ENCODE measurements at places on chromosomes 2 and 18.

DNA sequence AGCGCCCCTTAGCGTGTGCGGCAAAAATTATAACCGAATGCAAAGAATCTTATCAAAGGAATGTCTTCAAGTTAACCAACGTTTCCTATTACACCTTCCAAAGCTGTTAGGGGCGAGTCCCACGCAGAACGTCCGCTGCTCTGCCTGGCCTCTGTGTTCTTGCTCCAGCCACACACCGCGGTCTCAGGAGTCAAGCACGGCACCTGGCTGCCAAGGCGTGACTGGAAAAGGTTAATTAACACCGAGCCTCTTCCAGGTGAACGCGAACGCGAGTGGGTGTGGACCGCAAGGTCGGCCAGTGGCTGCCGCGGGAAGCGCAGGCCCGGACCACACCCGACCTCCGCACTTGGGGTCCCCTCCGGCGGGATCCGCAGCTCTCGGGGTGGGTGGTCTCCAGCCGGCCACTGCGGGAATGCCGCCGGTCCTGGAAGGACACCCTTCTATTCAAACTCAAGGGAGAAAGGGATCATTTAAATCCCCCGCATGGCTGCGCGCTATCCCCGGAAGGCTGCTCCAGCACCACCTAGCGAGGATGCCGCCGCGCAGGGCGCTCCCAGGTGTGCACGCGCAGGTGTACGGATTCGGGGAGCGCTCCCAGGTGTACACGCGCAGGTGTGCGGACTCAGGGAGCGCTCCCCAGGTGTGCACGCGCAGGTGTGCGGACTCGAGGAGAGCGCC is 830 bp downstream of the CYB5A start:
- DNase-seq: no peak

DNA sequence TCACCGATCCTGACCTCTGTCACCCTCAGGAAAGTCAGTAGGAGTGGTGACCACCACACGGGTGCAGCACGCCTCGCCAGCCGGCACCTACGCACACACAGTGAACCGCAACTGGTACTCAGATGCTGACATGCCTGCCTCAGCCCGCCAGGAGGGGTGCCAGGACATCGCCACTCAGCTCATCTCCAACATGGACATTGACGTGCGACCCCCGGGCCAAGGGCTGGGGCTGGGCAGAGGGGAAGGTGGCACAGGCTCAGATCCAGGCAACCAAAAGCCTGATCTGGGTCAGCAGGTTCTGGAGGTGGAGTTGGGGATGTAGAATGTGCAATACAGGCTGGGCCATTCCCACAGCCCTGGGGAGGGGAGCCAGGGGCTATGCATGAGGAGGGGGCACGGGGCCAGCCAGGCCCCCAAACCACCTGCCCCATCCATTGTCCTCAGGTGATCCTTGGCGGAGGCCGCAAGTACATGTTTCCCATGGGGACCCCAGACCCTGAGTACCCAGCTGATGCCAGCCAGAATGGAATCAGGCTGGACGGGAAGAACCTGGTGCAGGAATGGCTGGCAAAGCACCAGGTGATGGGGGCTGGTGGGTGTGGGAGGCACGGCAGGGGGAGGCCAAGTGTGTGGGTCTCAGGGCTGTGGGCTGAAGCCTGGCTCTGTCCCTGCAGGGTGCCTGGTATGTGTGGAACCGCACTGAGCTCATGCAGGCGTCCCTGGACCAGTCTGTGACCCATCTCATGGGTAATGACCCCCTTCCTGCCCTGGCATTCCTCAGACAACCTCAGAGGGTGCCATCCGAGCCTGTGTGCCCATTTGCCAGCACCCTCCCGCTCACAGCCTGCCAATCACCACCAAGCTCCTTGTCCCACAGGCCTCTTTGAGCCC is 1.4 kb downstream of the ALPI start:
- DNase-seq: no peak

DNA sequence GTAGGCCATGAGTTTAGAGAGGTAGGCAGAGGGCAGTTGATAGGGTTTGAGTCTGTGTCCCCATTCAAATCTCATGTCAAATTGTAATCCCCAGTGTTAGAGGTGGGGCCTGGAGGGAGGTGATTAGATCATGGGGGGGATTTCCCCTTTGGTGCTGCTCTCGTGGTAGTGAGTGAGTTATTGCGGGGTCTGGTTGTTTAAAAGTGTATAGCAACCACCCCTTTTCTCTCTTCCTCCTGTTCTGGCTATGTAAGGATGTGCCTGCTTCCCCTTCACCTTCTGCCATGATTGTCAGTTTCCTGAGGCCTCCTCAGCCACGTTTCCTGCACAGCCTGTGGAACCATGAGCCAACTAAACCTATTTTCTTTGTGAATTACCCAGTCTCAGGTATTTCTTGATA is 25.5 kb downstream of the MARCHF4 start:
- no peak for DNase-seq

DNA sequence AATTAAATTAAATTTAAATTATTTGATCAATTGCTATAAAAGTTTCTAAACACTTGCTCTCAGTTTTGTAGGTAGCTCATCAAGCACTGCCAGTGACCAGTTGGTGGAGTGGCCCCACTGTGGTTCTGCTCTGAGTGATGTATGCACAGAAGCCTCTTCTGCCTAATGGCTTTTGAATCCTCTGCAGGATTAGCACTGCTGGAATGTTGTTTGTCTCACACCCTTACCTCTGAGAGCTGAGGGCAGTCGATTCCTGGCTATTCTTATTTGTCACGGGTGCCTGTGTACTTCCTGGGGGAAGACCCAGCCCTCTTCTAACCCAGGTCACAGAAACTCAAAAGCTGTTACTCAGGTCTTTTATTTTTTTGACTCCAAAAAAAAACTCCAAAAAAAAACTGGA is 9.5 kb downstream of the CAPN14 start:
- DNase-seq: no peak
